Activated CD4-positive, alpha-beta T cell treated with anti-CD3 and anti-CD28 coated beads, Interleukin-2, amount 50 U/mL, for 24 hours (primary cell): ENCODE measurements at places on chromosomes 7 and 10.

DNA sequence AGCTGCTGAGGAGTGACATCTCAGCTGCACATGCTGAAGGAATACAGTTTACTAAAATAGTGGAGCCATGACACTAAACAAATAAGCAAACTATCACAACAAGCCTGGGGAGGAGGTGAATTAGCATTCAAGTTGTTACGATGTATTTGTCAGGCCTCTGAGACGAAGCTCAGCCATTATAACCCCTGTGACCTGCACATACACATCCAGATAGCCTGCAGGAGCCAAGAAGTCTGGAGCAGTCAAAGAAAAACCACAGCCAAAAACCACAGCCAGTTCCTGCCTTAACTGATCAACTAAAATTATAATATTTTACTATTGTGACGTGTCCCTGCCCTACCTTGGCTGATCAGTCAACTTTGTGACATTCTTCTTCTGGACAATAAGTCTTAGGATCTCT is 68.6 kb downstream of the NSUN6 start:
- no peak for DNase-seq

DNA sequence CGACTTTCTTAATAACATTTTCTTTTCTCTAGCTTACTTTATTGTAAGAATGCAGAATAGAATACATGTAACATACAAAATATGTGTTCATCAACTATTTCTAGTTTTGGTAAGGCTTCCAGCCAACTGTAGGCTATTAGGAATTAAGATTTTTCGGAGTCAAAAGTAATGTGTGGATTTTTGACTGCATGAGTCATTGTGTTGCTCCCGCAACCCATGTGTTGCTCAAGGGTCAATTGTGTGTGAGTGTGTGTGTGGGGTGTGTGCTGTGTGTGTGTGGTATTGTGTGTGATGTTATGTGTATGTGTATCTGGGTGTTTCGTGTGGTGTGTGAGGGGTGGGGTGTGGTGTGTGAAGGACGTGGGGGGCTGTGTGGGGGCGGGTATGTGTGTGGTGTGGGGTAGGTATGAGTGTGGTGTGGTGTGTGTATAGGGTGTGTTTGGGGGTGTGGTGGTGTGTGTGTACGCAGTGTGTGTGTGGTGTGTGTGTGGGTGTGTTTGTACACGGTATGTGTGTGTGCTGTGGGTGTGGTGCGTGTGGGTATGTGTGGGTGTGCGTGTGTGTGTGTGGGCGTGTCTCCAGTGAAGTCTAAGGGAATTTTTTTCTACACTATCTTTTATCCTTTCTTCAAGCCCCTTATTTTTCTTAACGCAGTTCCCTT is 60.5 kb downstream of the RSU1 start:
- no peak for DNase-seq

DNA sequence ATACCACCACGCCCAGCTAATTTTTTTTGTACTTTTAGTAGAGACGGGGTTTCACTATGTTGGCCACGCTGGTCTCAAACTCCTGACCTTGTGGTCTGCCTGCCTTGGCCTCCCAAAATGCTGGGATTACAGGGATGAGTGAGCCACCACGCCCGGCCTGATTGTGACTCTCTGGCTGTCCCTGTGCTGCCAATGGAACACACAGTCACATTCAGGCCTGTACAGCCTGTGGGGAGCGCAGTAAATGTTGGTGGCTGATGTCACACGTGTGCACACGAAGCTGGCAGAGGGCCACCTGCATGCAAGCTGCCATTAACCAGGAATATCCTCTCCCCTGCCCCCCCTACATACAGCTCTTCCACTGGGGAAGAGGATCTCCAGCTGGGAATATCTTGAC is 22.1 kb downstream of the POLL start:
- DNase-seq, result no peak

DNA sequence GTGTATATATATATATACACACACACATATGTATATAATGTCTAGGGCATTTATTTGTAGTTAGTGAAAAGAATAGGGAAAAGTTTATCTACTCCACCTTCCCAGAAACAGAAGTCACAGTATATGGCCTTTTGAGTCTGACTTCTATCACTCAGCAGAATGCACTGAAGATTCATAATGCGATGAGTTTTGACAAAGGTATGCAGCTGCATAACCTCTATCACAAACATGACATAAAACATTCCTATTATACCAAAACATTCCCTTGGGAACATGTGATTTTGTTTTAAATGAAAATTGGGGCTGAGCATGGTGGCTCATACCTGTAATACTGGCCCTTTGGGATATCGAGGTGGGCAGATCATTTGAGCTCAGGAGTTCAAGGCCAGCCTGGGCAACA is 137.3 kb upstream of the EEPD1 start:
- no peak for DNase-seq

- DNase-seq, result no peak
These were observed 583.7 kb downstream of the GATA3 start for GRCh38 chr10:8638088-8638672.
